ENCODE measurements at places on chromosomes 13 and 19.
A peak's percentile ranks its signal among the peaks of the same experiment; 100 is the strongest.

- DNase-seq: no peak
Observed at GRCh38 chr13:110123041-110123809, 183.7 kb downstream of the COL4A1 start.

GRCh38 chr19:18895038-18895823, 727 bp downstream of the CERS1 start:
- DNase-seq: no peak

DNA sequence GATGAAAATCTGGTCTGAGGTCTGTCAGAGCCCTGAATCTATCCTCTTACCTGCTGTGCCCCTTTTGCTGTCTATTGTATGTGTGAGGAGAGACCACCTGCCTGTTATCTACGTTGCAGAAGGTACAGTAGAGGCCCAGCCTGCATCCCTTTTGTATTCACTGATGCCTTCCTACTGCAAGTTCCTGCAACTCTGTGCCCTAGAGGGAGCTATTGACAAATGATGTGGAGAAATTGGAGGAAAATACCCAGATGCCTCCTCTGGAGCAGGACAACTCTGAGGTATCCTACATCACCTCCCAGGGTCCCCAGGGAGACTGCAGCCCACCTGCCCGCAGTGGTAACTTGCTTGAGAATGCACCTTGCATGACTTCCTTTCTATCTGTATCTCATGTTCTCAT, 33.7 kb downstream of the SIAH3 start:
- DNase-seq: no peak

- no peak for DNase-seq
Observed at GRCh38 chr13:113002206-113002912, 33.3 kb downstream of the MCF2L start.

DNA sequence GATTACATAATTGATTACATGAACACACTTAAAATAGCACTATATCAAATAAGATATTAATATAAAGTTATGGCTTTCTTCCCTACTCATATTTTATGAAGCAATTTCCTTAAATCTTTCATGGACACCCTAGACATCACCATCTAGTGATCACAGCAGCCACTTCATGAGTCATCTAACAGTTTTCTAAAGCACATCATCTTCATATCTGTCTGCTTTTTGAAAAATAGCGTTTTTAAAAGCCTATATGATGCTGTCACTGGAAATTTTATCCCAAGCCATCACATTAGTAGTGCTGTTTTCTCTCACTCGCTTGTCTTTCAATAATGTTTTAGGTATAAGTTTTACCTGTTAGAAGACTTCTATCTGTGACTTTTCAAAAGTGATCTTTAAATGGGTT, 326.1 kb downstream of the SLITRK6 start:
- no peak for DNase-seq

DNA sequence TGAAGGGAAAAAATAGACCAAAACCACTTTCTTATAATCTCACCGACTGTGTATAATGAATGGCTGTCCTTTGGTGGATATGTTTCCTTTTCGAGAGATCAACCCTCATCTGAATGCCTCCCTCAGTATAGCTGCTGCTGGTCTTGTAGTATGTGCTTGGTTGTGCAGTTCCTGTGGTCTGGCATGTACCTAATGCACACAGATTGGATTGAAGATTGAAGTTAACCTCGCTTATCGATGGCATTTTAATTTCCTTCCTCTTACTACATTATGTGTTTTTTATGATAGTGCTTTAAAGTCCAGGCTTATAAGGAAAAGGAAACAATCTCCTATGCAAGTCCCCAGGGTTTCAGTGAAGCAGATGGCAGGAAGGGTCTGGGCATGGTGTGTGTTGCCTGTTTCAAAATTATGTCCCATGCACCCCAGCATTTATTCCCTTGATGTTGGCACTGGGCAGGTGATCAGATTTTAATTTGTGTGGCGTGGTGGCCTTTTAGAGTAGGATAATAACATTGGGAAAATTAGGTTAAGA, 334.1 kb downstream of the SHISA2 start:
- DNase-seq: no peak

DNA sequence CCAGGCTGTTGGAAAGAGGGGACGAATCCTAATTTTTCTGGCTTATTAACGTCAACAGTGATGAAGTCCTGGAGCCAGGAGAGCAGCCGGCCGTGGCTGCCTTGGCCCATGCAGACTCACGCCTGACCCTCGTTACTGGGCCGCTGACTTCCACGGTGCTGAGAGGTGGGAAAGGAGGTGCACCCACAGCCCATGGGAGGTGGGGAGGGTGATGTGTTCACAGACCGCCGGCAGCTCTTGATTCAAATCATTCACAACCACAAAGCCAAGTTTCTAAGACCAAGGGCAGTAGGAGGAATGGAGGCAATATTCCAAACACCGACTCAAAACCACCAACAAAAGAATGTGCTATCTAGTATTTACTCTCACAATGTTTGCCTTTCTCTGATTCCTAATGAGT, 24.3 kb downstream of the COL4A2 start:
- no peak for DNase-seq

GRCh38 chr13:33875618-33876401, 57.9 kb downstream of the RFC3 start:
- DNase-seq: no peak

DNA sequence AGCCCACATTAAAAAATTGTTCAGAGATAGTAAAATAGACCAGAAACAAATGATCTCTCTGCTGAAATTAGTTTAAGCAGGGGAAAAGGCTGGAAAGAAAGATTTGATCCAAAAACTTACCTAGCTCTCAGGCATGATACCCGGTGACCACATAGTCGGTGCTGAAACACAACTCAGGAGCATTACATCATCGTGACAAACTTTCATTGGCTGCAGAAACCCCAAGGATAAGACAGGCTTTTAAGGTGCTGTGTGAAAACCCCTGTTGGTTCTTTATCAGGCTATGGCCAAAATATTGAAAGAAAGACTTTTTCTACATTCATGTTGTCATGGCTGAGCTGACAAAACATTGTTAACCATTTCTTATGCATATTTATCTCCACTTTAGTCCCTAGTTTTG, 171.7 kb upstream of the KLF12 start:
- no peak for DNase-seq

GRCh38 chr19:38370299-38370698, 4.1 kb upstream of the PSMD8 start:
- DNase-seq: no peak

DNA sequence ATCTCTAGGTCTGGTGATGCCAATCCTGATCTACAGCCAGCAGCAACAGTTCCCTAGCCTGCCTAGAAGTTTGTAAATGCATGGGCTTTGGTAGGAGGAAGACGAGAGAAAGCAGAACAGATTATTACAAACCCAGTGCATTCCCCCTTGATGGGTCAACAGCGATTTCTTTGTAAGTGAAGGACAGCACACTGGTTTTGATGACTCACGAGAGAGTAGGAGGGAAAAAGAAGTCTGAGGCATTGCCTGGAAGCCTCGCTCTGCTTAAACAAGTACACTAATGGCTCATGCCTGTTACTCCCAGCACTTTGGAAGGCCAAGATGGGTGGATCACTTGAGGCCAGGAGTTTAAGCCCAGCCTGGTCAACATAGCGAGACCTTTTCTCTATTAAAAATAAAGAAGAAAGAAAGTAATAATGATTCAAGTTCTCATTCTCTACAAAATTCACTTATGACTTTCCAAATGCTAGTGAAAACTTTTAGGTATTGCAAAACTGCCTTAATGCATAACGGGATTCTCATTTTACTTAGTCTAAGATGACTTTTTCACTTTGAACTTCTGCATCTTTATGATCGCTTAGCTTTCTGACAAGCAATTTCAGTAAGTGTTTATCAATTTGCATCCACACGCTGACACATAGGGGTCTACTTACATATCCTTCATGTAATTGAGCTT, 47.7 kb upstream of the USPL1 start:
- no peak for DNase-seq

- DNase-seq: no peak
Observed at GRCh38 chr13:42211704-42212464, 60.1 kb upstream of the AKAP11 start.

- peak; percentile 40 for DNase-seq
Observed at GRCh38 chr13:32019612-32020233, 11.9 kb upstream of the FRY start.

GRCh38 chr13:89899302-89900103, 1448.0 kb upstream of the MIR17HG start:
- no peak for DNase-seq

All from CD4-positive, alpha-beta T cell treated with Interleukin-4 for 1 hour (primary cell).